ENCODE measurements at places on chromosomes 1 and 21.

- DNase-seq, result no peak
Measured at GRCh38 chr21:26055841-26056264, 114.7 kb downstream of the APP start.

DNA sequence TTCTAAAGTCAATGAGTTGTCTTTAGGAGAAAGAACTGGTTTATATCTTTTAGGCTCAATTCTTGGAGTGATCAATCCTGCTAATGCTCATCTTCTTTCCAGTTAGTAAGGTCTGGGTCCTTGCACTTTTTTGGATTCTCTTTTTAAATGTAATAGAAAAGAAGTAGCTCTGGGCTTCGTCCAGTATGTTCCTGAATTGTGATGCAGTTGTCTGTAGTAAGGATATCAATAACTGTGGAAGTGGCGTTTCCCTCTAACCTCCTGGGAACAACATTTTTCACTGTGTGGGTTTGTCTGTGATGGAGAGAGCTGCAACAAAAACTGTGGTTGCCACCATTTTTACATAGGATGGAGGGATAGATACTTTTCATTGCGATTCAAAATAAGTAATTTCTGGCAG is 367.2 kb downstream of the USP25 start:
- DNase-seq, result no peak

GRCh38 chr1:4976859-4977440 is 322.5 kb downstream of the AJAP1 start:
- no peak for DNase-seq

GRCh38 chr1:25832336-25833037 is 12.7 kb downstream of the MTFR1L start:
- no peak for DNase-seq

DNA sequence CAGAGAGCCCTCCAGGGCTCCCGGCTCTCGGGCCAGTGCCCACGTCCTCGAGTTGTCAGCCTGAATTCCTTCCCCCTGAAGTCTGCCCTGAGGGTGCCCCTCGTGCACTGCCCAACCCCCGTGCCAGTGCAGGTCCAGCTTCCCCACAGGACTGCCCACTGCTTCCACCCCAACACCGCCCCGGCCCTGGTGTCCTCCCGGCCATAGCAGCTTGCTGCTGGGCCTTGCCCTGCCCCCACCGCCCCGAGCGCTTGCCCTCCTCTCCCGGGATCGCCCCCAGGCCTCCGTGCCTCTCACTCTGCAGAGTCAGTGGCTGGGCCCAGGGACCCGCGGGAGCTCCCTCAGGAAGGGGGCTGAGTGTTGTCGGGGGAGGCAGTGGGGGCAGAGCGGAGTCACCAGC is 24.1 kb upstream of the ARHGEF16 start:
- no peak for DNase-seq

- no peak for DNase-seq
Measured at GRCh38 chr1:75237316-75237715, 103.1 kb downstream of the LHX8 start.

DNA sequence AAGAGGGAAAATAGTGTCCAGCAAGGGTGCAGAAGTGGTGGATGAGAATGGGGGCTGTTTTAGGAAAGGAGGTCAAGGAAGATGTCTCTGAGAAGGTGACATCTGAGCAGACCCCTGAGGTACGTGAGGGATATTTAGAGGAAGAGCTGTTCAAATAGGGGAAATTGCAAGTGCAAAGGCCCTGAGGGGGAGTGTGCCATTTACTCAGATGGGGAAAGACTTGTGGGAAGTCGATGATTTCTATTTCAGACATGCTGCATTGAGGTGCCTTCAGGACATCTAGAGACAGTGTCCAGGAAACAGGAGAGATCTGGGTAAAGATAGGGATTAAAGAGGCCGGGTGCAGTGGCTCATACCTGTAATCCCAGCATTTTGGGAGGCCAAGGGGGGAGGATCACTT is 10.4 kb upstream of the ADGRB2 start:
- DNase-seq, result no peak

- no peak for DNase-seq
Measured at GRCh38 chr1:217253985-217254384, 376.9 kb downstream of the GPATCH2 start.

DNA sequence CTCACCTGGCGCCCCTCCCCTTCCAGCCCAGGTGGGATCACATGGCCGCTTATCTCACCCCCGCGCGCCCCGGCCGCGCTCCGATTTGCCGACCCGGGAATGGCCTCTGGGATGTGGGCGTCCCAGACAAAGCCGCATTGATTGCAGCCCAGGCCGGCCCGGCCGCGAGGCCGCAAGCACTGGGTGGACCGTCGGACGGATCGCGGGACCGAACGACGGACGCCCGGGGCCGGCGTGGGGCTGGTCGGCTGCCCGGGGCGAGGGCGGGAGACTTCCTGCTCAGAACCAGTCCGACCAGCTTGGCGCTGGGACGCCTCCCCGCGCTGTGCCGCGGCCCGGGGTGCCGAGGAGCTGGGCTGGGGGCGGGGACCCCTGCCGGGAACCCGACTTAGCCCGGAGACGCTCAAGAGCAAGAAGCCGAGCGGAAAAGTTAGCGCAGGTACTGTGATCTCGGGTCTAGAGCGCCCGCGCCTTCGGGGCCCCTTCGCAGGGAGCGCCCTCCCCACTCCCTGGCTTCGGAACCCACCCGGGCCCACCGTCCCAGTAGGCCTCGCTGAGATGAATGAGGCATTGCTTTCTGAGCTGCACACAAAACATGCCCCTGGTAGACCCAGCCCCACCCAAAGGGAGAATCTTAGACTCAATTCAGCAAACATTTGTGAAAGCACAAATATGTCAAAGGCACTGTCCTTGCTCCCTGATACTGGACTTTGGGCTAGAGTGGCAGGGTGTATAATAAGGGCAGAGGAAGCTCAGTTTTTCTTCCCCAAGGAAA is 415 bp upstream of the LAD1 start:
- DNase-seq, result no peak

GRCh38 chr1:62045574-62045973 is 149.1 kb upstream of the L1TD1 start:
- DNase-seq, result no peak

DNA sequence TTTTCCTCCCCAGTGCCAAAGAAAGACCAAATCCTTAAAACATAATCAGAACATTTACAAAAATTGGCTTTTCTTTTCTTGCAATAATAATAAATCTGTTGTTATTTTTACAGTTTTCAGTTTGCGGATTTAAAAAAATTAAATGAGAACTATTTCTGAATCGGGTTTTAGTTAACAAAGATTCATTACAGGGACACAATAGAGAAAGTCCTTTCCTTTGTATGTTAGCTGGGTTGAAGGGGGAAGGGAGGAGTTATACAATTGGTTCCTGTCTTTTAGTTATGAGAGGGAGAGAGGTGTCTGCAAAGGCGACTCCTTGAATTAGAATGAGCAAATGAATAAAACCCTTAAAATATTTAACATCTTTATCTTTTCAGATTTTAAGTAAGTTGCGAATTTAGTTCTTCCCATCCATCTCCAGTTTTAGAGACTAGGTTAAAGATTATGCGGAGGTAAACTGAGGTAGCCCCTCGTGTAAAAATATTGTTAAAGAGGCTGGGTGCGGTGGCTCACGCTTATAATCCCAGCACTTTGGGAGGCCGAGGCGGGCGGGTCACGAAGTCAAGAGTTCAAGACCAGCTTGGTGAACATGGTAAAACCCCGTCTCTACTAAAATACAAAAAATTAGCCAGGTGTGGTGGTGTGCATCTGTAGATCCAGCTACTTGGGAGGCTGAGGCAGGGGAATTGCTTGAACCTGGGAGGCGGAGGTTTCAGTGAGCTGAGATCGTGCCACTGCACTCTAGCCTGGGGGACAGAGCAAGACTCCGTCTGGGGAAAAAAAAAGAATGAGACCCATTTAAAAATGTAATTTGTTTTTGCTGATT is 3.9 kb downstream of the SPEN start:
- no peak for DNase-seq

- no peak for DNase-seq
Measured at GRCh38 chr21:27570306-27570868, 603.5 kb upstream of the ADAMTS5 start.

- DNase-seq, result no peak
Measured at GRCh38 chr1:154502744-154503115, 518 bp upstream of the SHE start.

DNA sequence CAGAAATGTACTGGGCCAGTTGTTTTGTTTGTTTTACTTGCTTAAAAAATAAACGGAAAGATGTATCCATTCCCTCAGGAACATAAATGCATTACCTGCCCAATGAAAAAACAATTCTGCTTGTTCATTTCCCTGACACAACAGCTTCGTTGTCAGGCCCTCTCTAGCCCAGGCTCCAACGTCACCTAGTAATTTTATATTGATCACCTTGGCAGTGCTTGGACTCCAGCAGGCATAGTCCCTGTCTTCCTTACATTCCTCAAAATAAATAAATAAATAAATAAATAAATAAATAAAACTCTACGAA is 1.2 kb downstream of the CEP170 start:
- no peak for DNase-seq

GRCh38 chr1:26409191-26409807 is 1.3 kb upstream of the LIN28A start:
- DNase-seq, result no peak

DNA sequence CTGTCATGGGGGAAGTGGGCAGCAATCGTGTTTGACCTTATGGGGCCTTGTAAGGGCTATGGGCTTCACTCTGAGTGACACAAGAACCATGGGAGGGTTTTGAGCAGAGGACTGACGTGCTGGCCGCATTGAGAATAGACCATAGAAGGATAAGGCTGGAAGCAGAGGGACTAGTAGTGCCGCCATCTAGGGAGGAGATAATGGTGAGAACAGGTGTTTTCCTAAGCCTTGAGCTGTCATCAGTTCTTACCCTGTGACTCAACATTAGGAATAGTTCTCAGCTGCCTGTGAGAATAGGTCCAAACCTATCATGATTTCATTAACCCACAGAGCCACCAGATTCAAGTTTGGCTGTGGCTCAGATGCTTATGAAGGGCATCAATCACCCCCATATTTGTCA is 228.5 kb downstream of the CACNA1E start:
- DNase-seq, result no peak

GRCh38 chr1:19208710-19209438 is 1.2 kb downstream of the UBR4 start:
- no peak for DNase-seq

DNA sequence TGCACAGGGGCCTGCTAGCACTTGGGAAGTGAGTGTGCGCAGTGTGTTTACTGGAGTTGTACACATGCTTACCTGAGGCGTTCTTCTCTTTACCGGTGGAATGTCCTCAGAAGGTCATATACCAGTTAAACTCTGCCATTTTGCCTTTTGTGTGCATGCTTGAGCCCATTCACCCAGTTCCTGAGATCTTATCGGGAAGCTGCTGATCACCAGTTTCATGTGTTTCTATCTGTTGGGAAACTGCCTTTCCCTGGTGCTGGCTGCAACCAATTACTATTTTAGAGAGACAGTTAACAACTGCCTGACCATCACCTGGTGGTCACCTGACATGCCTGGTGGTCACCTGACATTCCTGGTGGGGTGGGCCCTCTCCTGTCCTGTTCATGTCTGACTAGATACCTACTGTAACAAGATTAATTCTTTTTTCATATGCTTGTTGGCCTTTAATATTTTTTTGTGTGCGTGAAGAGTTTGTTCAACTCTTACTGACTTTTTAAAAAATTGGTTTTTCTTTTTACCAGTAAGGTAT is 137.0 kb downstream of the RASAL2 start:
- no peak for DNase-seq

- DNase-seq, result no peak
Measured at GRCh38 chr21:36596174-36596573, 102.7 kb upstream of the SIM2 start.

DNA sequence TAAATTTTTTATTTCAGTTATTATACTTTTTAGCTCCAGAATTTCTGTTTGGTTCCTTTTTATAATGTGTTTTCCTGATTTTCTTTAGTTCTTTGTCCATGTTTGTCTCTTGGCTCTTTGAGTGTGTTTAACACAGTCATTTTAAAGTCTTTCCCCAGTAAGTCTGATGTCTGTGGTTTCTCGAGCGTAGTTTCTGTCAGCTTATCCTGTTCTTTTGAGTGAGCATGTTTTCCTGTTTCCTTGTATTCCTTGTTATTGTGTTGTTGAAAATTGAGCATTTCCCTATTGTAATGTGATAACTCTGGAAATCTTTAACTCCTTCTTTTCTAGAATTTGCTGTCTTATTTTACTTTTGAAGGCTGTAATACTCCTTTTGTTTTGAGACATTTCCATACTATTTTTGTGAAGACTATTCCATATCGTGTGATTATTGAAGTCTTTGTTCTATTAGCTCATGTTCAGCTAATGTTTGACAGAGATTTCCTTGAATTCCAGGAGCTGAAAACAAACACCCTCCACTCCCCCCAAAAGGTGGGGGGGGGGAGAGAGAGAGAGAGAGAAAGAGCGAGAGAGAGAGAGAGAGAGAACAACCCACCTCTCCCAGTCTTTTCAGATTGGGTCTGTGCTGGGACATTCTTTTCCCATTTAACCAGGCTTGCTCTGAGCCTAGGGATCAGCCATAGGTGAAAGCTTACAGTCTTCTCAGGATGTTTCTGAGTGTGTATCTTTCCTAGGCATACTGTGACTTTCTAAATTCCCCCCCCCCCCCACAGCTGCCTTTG is 38.3 kb downstream of the SDCCAG8 start:
- no peak for DNase-seq

- no peak for DNase-seq
Measured at GRCh38 chr1:205588636-205589035, 43.2 kb downstream of the ELK4 start.

DNA sequence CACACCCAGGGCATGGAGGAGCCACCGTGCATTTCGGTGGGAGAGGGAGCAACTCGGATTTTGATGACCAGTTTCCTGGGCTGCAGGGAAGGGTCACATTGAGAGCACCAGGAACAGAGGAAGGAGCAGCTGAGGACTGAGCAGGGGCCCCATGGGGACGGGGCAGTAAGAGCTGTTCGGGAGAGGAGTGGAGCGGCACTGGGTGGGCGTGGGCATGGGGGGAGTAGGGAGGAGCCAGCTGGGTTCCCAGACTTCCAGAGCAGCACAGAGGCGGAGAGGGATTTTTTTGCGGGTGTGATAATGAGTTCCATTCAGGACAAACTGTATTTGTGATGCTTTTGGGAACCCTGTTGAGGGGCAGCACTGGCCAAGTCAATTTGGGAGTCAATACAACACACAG is 17.4 kb upstream of the GPR153 start:
- no peak for DNase-seq

DNA sequence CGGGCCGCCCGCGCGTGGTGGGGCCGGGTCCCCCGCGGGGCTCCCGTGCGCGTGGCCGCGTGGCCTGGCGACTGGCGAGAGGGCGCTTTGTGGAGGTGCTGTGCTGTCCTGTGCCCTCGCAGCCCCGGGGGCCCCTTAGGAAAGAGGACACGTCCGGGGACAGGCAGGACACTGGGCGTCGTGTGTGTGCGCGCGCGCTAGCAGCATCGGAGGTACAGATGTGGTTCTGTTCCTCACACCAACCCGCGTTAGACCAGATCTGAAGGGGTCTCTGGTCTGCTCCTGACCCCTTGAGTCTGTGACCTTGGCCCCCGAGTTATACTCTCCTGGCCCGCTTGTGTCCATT is 489 bp downstream of the ACTN2 start:
- no peak for DNase-seq

GRCh38 chr1:202616355-202616915 is 93.8 kb downstream of the SYT2 start:
- no peak for DNase-seq
